Dermis blood vessel endothelial cell (primary cell): ENCODE measurements at places on chromosomes 5 and 9. TPM values are rescaled to one million over a fixed set of nuclear protein-coding genes. Genes with fewer than 3 reads are reported as not detected.

The BRD3OS gene
- total RNA-seq, result 5.4 and 15.8 TPM in 2 replicates

DNA sequence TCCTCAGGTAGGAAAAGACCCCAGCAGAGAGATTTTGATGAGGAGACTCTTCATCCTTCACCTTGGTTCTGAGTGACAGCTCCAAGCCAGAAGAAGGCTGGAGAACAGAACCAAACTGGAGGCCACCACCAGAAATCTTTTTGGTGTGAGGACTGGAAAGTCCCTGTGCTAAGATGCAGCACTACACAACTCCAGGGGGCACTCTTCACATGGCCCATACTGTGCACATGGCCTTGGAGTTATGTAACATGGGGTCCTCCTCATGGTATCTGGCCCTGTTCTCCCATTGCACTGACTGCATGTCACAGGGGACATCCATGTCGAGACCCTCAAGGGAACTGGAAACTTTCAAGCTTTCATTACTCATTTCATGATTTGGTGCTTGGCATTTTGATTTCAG is 17.3 kb upstream of the STX17 start:
- no peak for DNase-seq

GRCh38 chr5:97135868-97136267 is 6.5 kb downstream of the LIX1 start:
- DNase-seq, result no peak

GRCh38 chr9:90053027-90053426 is 448.2 kb downstream of the GADD45G start:
- DNase-seq, result peak; percentile 9

DNA sequence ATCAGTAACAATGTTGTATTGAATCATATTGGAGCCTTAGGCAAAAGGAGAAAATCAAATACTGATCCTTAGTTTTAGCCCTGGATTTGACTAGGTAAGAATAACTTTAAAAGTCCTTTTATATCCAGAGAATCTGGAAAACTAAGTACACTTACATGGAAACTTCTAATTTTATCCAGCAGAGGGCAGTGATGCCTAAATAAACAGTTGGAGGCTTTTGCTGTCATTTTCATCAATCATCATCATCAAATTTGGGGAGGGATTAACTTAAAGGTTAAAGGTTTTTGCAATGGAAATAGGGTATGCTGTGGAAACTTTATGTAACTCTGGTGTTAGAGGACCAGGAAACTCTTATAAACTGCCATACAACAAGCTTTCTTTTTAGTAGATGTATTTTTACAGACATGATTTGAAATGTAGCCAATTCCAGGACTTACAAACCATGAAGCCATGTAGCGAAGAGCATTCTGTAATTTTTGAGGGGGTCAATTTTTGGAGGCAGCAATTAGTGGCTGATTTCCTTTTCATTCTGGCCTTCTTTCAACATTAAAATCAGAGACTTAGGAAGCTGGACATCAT is 112.7 kb downstream of the OSTF1 start:
- peak; percentile 81 for DNase-seq

- DNase-seq, result peak; percentile 47
These were observed at the start of gene DRD1 for GRCh38 chr5:175444060-175444904. DRD1 (minus strand) TSS chr5:175444182; CDS start chr5:175443099, 1,083 bp downstream.
